Activated CD4-positive, alpha-beta memory T cell treated with anti-CD3 and anti-CD28 coated beads for 36 hours (primary cell): ENCODE measurements at places on chromosomes 13 and 19. TPM values are rescaled to one million over a fixed set of nuclear protein-coding genes. Genes with fewer than 3 reads are reported as not detected.
A peak's percentile ranks its signal among the peaks of the same experiment; 100 is the strongest.

The PEX11G gene
- total RNA-seq = 2.2 TPM

The ZNF442 gene
- total RNA-seq = 2.3 TPM

The ZNF536 gene
- total RNA-seq = not detected

The IFNL1 gene
- total RNA-seq = 1.2 TPM

The PRKD2 gene
- 84.4 TPM for total RNA-seq

DNA sequence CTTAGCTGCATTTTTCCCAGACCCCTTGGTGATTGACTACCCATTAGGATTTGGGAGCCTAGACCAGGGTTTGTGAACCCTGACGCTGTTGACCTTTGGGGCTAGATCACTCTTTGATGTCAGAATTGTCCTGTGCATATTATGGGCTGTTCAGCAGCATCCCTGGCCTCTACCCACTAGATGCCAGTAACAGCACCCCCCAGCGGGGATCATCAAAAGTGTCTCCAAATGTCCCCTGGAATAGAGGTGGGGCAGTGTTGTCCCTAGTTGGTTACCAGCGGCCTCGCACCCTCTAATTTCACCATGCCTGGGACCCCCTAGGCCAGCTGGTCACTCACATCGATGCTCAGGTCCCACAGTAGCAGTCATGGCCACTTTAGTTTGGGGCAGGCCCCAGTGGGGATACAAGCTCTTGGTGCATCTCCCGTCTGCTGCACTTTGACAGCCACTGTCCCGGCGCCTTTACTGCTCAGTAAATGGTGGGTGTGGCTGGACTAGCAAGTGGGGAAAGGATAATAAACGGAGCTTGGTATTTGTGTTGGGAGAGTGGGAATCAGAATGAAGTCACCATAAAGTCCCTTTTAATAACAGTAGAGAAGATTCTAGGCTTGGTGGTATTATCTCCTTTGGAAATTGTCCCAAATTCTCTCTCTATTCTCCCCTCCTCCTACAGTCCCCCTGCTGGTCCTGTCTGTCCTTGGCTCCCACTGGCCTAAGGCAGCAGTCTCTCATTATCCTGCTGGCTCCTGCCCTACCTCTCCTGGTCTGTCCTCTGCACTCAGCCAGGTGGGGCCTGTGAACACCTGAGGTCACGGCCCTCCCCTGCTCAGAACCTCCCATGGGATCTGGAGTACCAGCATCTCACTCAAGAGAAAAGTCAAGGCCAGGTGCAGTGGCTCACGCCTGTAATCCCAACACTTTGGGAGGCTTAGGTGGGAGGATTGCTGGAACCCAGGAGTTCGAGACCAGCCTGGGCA, 80.6 kb downstream of the SIPA1L3 start:
- no peak for DNase-seq
- H3K4me1 ChIP-seq = peaks cover 5% of the 10 kb centered on the region
- no peaks in the 10 kb centered on the region for H3K36me3 ChIP-seq
- H3K27ac ChIP-seq = no peak overlapping the region
- H3K4me3 ChIP-seq = no peak overlapping the region
- H3K27me3 ChIP-seq = no peaks in the 10 kb centered on the region

GRCh38 chr13:43008596-43008995, 14.8 kb upstream of the DNAJC15 start:
- peaks cover 4% of the 10 kb centered on the region for H3K27me3 ChIP-seq
- DNase-seq = no peak
- H3K4me3 ChIP-seq = no peak overlapping the region
- no peak overlapping the region for H3K27ac ChIP-seq
- H3K4me1 ChIP-seq = no peaks in the 10 kb centered on the region
- H3K36me3 ChIP-seq = no peaks in the 10 kb centered on the region

- no peaks in the 10 kb centered on the region for H3K27me3 ChIP-seq
- H3K36me3 ChIP-seq = no peaks in the 10 kb centered on the region
- no peaks in the 10 kb centered on the region for H3K4me1 ChIP-seq
- H3K27ac ChIP-seq = no peak overlapping the region
These were observed 724.4 kb upstream of the SLITRK5 start for GRCh38 chr13:86946734-86947133.

DNA sequence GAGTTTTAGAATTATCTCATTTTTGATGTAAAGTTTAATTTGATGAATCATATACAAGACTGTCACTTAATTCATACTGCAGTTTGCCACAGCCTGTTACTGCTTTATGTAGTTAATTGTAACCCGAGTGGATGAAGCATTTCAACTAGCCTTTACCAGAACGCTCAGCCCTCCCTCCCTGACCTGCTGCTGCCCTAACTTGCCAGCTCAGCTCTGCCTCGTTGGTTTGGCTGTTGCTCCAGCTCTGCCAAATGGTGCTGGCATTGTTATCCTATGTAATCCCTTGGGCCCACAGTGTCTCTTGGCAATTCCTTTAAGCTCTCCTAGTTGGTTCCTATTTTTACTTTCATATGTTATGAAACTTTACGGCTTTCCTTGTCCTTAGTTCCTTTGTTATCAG, 113.3 kb downstream of the LMO7 start:
- no peak overlapping the region for H3K27ac ChIP-seq
- no peak for DNase-seq
- H3K27me3 ChIP-seq = no peaks in the 10 kb centered on the region
- peaks cover 11% of the 10 kb centered on the region for H3K36me3 ChIP-seq
- no peak overlapping the region for H3K4me3 ChIP-seq

DNA sequence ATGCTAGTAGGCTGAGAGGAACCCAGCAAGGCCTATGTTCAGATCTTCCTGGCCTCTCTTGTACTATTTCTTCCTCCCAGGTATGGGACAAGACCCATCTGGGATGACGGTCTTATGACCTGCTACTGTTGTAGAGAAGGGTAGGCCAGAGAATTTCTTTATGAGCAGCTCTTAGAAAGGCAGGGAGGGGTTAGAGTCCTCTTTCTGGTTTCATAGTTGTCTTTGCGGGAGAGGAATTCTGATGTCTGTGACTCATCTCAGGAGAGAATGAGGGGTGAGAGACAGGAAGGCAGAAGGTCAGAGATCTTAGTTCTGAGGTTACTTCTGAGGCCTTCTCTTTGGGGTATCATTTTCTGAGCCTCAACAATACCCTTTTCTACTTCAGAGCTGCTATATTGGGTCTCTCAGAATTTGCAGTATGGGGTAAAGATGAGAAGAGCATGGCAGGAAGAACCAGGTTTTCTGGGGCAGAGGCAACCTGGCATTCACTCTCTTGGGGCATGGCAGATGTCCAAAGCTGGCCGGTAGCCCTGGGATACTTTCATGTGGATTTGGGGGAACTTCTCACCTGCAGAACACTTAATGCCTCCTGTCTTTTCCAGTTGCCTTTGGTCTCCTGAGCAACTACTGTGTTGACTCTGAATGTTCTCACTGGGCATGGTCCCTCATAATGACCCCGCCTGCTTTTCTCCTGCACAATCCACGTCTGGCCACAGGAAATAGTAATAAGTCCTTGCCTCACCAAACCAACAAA, 154.4 kb downstream of the GGACT start:
- DNase-seq = no peak
- H3K36me3 ChIP-seq = peaks cover 2% of the 10 kb centered on the region
- H3K27ac ChIP-seq = no peak overlapping the region
- no peak overlapping the region for H3K4me3 ChIP-seq
- peaks cover 15% of the 10 kb centered on the region for H3K4me1 ChIP-seq

DNA sequence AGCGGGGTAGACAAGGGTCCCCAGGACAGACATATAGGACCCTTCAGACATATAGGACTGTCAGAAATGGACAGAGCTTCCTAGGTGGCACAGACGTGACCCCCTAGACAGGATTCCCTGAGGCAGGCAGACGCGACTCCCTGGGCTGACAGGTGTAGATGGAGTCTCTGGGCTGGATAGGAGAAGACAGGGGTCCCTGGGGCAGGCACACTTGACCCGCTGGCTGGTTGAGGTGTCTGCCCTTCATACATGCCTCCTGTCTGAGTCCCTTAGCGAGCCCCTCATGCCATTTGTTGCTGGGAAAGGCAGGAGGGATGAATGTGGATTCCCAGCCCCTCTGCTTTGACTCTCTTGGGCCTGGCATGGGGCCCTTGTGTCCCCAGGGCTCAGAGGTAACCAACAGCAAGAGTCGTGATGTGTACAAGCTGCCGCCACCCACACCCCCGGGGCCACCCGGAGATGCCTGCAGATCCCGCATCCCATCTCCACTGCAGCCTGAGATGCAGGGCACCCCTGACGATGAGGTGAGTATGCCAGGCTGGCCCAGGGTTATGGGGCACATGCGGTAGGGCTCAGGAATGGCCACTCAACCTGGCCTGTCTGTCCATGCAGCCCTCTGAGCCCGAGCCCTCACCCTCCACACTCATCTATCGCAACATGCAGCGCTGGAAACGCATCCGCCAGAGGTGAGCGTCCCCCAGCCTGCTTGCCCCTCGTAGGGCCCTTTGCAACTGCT, 3.0 kb downstream of the HSPB6 start:
- no peak overlapping the region for H3K4me3 ChIP-seq
- no peak overlapping the region for H3K27ac ChIP-seq
- peaks cover 9% of the 10 kb centered on the region for H3K36me3 ChIP-seq

DNA sequence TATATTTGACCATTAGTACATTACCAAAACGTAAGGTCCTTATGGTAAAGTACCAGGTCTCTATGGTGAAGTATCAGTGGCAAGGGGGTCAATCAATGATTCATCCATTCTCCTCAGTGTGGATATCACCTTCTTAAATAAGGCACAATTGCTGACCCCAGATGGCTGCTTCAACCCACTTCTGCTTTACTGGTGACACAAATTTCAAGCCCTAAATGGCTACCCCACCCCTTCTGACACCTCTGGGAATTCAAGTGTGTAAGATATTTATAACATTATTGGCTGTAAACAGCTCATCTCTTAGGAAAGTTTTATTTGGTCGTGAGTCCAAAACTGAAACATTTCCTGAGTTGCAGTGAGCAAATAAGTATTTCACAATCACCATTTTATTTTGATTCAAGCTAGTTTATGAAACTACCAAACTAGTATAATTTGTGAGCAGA, 7.9 kb upstream of the WBP4 start:
- peaks cover 56% of the 10 kb centered on the region for H3K4me1 ChIP-seq
- H3K27ac ChIP-seq = no peak overlapping the region
- no peak overlapping the region for H3K4me3 ChIP-seq
- H3K27me3 ChIP-seq = no peaks in the 10 kb centered on the region
- H3K36me3 ChIP-seq = peaks cover 2% of the 10 kb centered on the region

DNA sequence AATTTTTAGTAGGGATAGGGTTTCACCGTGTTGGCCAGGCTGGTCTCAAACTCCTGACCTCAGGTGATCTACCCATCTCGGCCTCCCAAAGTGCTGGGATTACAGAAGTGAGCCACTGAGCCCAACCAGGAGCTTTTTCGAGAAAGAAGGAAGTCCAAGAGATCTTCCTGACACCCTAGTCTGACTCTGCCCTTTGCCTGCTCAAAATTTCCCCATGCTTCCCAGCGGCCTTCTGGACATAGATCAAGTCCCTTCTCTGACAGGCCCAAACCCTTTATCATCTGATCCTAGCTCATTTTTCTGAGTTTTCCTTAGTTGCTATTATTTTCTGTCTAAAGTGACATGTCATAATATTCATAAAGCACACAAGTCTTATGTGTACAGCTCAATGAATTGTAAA, 1.5 kb upstream of the BAX start:
- no peak overlapping the region for H3K4me3 ChIP-seq
- peaks cover 25% of the 10 kb centered on the region for H3K4me1 ChIP-seq
- peaks cover 26% of the 10 kb centered on the region for H3K36me3 ChIP-seq

- H3K27ac ChIP-seq = no peak overlapping the region
- no peaks in the 10 kb centered on the region for H3K27me3 ChIP-seq
- H3K4me3 ChIP-seq = no peak overlapping the region
- no peaks in the 10 kb centered on the region for H3K36me3 ChIP-seq
- DNase-seq = no peak
These were observed 182.1 kb downstream of the POSTN start for GRCh38 chr13:37416291-37417059.

DNA sequence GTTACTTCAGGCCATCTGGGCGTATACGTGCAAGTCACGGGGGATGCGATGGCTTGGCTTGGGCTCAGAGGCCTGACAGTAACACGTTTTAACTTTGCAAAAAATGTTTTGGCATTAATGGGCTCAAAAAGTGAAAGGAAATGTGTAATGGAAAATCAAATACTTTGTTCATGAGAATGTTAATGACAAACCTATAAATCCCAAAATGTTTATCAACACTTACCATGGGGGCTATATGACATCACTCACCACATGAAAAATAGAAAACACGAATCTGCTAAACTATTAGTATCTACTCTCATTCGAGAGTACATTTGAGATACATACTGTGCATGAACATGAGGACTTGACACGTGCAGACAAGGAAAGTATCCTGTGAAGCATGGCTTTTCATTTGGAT, 91.7 kb downstream of the FAM216B start:
- no peaks in the 10 kb centered on the region for H3K36me3 ChIP-seq
- DNase-seq = no peak
- H3K27ac ChIP-seq = no peak overlapping the region
- peaks cover 19% of the 10 kb centered on the region for H3K4me1 ChIP-seq
- no peaks in the 10 kb centered on the region for H3K27me3 ChIP-seq

GRCh38 chr13:91817250-91817649, 418.8 kb downstream of the GPC5 start:
- no peaks in the 10 kb centered on the region for H3K27me3 ChIP-seq
- no peak overlapping the region for H3K27ac ChIP-seq
- H3K36me3 ChIP-seq = no peaks in the 10 kb centered on the region
- no peak for DNase-seq

DNA sequence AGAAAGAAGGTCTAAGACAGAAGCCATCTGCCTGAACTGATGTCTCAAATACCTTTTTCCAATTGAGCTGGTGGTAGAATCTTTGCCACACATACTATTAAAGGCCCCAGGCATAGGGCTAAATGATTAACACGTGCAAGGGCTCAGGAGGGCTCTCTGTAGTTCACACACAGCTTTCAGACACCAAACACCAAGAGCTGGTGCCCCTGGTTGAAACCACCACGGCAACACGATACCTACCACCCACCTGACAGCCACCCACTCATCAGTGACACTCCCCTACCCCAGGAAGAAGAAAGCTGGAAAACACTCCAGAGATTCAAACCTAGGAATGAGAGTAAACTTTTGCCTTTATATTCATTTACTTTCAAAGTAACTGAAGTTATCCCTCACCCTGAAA, 26.8 kb downstream of the IRS2 start:
- H3K4me1 ChIP-seq = peaks cover 28% of the 10 kb centered on the region
- H3K4me3 ChIP-seq = no peak overlapping the region
- peaks cover 11% of the 10 kb centered on the region for H3K36me3 ChIP-seq
- DNase-seq = no peak
- no peak overlapping the region for H3K27ac ChIP-seq

GRCh38 chr13:24921881-24922280, 157.9 kb downstream of the RNF17 start:
- H3K27ac ChIP-seq = no peak overlapping the region
- peak overlapping the region; percentile 90 for H3K4me3 ChIP-seq
- peaks cover 18% of the 10 kb centered on the region for H3K4me1 ChIP-seq
- H3K27me3 ChIP-seq = no peaks in the 10 kb centered on the region
- peaks cover 3% of the 10 kb centered on the region for H3K36me3 ChIP-seq

- H3K4me1 ChIP-seq = peaks cover 27% of the 10 kb centered on the region
- H3K36me3 ChIP-seq = peaks cover 28% of the 10 kb centered on the region
- peak; percentile 75 for DNase-seq
- no peaks in the 10 kb centered on the region for H3K27me3 ChIP-seq
These were observed 933 bp downstream of the TFPT start for GRCh38 chr19:54114340-54115108.

DNA sequence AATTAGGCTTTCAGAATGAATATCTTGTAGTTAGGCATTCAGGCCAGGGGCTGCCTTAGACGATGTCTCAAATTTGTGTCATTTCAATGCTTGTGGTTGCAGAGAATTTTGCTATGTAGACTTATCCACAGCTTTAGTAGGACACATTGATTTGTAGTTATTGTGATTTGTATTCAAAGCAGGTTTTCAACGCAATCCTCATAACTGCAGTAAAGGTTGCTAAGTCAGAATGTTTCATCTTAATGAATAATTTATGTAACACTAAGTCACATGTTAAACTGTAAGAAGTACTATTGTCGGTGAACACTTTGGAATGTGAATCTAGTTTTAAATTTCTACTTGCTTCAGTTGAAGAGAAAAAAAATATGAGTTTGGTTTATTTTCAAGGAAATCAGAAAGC, 1117.2 kb upstream of the SPRY2 start:
- no peak for DNase-seq
- H3K27me3 ChIP-seq = no peaks in the 10 kb centered on the region
- H3K27ac ChIP-seq = no peak overlapping the region
